ENCODE measurements at places on chromosomes 4 and X.
A peak's percentile ranks its signal among the peaks of the same experiment; 100 is the strongest.

DNA sequence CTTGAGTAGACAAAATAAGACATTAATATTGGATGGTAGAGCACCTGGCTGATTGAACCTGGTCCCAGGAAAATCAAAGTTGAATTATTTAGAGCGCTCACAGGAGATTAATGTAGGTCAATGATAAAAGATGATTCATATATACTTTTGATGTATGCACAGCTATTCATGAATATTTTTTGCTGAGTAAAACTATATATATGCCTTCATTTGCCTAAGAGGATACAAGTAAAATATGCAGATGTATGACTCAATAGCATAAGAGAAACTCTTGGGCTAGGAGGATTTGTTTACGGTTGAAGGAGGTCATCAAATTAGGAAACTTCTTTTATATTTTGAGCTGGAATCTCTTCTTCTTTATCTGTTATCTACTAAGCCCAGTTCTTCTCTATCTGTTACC lies 202.7 kb upstream of the HS3ST1 start:
- no peak for DNase-seq

GRCh38 chr4:75630174-75630936 lies at the start of gene CDKL2:
Gene CDKL2, minus strand, starts transcription at chr4:75630528. Its CDS starts 4,540 bp downstream, at chr4:75625988.
- DNase-seq = peak; percentile 57

- DNase-seq = peak; percentile 28
Observed at GRCh38 chr4:37977471-37978247, 17.5 kb downstream of the PTTG2 start.

GRCh38 chr4:123659730-123660129 lies 263.1 kb downstream of the SPRY1 start:
- DNase-seq = no peak

- DNase-seq = no peak
Observed at GRCh38 chr4:150828159-150828558, 186.9 kb downstream of the LRBA start.

DNA sequence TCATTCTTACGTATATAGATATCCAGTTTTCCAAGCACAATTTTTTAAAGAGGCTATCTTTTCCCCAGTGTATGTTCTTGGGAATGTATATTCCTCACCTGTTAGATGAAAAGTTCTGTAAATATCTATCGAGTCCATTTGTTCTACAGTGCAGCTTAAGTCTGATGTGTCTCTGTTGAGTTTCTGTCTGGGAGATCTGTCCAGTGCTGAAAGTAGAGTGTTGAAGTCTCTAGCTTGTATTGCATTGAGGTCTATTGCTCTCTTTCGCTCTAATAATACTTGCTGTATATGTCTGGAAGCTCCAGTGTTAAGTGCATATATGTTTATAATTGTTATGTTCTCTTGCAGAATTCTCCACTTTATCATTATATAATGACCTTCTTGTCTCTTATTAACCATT lies 373.1 kb downstream of the PPARGC1A start:
- no peak for DNase-seq

DNA sequence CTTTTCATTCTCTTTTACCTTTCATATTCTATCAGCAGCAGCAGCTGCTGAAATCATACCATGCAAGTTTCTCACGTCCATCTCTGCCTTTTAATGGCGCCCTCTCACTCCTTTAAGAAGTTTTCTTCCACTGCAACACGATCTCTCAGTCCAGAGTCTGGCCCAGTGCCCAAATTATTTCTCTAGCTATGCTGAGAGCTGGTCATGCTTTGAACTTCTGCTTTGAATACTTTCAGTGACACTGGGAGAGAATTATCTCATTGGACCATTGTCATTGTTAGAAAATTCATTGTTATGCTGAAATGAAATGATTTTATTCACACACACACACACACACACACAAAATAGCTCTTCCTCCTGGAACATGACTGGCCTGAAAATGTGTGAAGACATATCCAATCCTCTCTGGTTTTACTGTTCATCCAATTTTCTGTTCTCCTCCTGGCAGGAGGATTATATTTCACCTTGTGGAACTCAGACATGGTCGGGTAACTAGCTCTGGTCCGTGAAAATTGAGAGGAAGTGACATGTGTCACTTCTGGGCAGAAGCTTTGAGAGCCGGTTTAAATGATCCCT lies 1.3 kb upstream of the PDHA1 start:
- DNase-seq = no peak

DNA sequence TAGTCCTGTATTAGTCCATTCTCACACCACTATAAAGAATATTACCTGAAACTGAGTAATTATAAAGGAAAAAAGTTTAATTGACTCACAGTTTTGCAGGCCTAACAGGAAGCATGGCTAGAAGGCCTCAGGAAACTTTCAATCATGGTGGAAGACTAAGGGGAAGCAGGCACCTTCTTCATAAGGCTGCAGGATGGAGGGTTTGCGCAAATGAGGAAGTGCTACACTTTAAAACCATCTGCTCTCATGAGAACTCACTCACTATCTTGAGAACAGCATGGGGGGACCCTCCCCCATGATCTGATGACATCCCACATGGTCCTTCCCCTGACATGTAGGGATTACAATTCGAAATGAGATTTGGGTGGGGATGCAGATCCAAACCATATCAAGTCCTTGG lies 12.1 kb upstream of the MAGEA11 start:
- DNase-seq = no peak

Data from tibial nerve (tissue), 4 donors.